A549 treated with GW870086 at 1 μM for 4 hours (cell line): ENCODE measurements at places on chromosomes 13 and 19. TPM values are rescaled to one million over a fixed set of nuclear protein-coding genes. Genes with fewer than 3 reads are reported as not detected.

The ZNF565 gene
- total RNA-seq = 3.8 to 4.5 TPM (median 4.3 TPM) in 5 replicates

The ZNF584 gene
- total RNA-seq = 18.1 to 21.1 TPM (median 20.1 TPM) in 5 replicates

The SULT2A1 gene
- total RNA-seq = not detected in 5 replicates

The DPRX gene
- not detected in 5 replicates for total RNA-seq

The TNFSF11 gene
- not detected in 5 replicates for total RNA-seq
